Right renal pelvis (tissue), 4 donors: ENCODE measurements at places on chromosomes 7 and 10.

DNA sequence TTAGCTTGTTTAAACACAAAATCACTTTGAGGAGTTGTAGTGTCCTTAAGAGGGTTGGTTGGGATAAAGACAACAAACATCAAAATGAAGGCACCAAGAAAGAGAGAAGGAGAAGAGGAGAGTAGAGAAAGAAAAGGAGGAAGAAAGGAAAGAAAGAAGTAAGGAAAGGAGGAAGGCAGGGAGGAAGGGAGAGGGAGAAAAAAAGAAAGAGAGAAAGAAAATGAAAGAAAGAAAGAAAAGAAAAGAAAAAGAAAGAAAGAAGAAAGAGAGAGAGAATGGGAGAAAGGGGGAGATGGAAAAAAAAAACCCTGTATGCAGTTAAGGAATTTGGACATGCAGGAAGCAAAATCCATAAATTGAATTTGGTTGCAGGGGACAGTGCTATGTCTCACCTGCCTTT lies 635.4 kb upstream of the FZD8 start:
- no peak for DNase-seq

DNA sequence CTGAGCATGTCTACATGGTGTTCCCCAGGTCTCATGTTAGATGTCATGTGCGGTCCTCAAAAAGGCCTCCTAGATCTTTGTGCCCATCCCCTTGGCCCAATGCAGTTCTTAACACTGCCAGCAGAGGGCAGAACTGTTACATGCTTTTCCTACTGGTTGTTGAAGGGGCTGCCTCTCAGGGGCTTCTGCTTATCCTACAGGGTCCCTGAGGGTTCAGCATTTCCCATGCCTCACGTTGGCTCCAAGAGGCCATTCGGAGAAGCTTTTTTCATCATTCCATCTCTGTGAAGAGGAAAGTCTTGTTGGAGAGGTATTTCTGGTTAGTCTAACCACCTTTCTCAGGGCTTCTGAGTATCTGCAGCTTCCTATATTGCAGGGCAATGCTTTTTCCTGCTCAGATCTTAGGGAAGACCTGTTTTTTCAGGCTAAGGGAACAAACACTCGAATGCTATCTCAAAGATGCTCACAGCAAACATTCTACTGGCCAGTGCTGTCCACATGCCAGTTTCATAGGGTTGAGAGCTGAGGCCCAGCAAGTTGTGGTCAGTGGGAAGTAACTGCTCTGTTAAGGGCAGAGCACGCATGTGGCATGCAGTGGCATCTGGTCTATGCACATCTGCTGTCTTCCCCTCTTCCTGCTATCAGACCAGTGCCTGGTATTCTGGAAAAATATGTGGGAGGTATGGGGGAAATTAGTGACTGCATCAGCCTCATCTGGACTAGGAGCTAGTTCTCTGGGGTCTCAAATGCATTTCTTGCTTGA lies 31.5 kb downstream of the MBL2 start:
- no peak for DNase-seq

GRCh38 chr7:114973147-114973546 lies 51.3 kb downstream of the MDFIC start:
- DNase-seq = no peak

DNA sequence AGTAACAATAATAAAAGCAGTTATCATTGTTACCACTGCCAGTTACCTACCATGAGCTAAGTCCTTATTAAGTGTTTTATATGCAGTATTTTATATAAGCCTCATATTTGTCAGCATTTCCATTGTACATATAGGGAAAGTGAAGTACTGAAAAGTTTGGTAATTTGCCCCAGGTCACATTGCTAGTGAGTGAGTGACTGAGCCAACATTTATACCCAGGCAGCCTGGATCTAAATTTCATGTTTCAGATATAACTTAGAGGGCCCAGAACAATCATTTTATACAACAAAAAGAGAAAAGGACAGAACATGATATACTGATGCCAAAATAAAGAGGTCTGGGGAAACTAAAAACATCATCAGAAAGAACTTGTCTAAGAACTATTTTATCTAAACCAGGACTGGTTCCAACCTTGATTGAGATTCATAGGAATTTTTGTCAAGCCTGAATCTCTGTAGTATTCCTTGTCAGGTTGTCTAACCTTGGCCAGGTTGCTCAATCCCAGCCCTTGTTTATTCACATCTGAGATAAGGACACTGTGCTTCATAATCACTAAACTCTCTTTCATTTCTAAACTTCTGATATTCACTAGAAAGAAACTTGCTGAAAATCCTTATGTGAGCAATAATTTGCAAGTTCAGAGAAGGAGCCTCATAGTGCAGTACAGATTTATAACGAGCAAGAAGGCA lies 308.2 kb downstream of the IPMK start:
- DNase-seq = no peak

GRCh38 chr10:17154116-17154515 lies 24.5 kb upstream of the CUBN start:
- DNase-seq = no peak

- no peak for DNase-seq
Observed at GRCh38 chr7:127710635-127711034, 58.6 kb downstream of the SND1 start.

DNA sequence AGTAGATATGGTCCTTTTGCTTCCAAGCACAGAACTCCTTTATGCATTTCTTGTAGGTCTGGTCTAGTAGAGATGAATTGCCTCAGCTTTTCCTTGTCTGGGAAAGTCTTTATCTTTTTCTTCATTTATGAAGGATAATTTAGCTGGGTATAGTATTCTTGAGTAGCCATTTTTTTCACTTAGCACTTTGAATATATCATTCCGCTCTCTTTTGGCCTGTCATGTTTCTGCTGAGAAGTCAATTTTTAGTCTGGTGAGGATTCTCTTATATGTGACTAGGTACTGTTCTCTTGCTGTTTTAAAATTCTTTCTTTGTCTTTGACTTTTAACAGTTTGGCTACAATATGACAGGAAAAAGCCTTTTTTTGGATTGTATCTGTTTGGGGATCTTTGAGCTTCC lies 68.6 kb upstream of the IMMP2L start:
- DNase-seq = no peak

DNA sequence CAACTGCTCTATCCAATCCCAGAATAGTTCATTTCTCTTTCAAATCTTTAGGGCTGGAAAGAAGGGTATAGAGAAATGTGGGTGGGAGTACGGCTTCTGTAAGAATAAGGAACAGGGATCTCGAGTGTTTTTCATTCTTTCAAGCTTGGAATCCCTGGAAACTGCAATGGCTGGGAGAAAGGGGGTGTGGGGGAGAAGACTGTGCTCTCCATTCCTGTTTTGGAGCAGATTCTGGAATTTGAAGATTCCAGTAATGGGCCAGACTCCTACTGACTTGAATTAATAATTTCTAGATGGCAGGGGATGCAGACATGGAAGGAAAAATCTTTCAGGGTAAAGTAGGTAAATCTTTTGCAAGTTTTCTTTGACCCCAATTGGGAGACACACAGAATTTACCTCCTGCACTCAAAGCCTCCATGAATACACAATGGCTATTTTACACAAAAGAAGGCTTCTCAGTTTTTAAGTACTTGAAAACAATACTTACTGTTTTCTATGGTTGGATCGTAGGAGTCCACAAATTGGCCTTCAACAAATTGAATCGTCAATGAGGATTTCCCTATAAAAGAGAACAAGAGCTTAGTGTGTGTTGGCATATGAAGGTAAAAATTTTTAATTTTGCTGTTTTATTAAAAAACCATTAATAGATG lies 29.1 kb downstream of the RHEB start:
- no peak for DNase-seq

- DNase-seq = no peak
Observed at GRCh38 chr10:61779950-61780659, 117.4 kb downstream of the CABCOCO1 start.

- DNase-seq = no peak
Observed at GRCh38 chr10:62590306-62590705, 214.2 kb upstream of the ADO start.

- no peak for DNase-seq
Observed at GRCh38 chr10:71064413-71065118, 147.8 kb upstream of the UNC5B start.

GRCh38 chr7:47672271-47672791 lies 90.4 kb upstream of the TNS3 start:
- no peak for DNase-seq

DNA sequence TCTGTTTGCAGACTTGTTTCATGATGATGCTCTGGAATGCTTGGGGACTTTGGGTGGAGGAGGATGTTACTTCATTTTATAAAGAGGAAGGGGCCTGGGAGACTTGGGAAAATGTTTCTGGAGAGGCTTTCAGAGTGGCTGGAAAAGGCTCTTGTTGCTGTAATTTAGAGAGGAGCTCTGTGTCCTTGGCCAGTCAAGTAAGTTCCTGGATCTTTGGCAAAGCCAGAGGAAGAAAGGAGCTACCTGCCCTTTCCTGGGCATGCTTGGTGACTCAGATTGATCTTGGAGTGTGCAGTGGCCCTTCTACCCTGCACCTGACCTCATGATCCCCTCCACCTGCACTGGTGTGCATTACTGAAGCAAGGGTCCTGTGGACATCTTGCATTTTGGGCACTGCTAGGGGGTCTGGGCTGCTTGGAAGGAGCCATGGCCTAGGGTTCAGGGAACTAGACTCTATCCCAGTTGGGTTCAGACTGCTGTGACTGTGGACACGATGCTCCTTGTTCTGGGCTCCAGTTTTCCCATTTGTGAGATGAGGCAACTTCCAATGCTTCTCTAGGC lies 56.1 kb downstream of the ADCYAP1R1 start:
- DNase-seq = no peak

GRCh38 chr7:57427594-57427993 lies 22.4 kb upstream of the ZNF716 start:
- no peak for DNase-seq

- DNase-seq = no peak
Observed at GRCh38 chr7:27923642-27923980, 183.6 kb downstream of the TAX1BP1 start.

DNA sequence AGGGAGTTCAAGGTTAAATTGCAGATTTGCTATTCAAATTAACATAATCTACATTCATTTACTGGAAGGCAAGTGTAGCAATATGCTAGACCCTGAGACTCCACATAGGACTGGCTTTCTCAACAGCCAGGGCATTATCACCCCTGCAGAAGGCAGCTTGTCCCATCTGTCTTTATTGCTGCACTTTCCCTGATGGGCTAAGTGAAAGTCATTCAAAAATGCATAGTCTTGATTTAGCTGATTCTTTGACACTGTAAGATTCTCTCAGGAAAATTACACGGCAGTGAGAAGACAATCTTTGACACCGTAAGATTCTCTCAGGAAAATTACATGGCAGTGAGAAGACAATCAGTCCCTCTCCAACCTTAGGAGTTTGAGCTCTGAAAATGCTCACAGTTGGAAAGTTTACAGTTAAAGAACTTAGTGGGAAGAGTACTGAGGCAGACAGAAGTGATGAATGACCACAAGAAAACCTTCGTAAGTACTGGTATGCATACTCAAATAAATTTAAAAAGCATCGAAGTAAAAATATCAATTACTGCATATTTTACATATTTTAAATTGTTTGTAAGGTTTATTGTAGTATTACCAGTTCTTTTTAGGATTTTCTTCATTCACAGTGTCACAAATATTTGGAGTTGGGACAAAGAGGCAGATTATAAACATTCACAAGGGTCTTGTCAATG lies 88.9 kb downstream of the RAPGEF5 start:
- no peak for DNase-seq

DNA sequence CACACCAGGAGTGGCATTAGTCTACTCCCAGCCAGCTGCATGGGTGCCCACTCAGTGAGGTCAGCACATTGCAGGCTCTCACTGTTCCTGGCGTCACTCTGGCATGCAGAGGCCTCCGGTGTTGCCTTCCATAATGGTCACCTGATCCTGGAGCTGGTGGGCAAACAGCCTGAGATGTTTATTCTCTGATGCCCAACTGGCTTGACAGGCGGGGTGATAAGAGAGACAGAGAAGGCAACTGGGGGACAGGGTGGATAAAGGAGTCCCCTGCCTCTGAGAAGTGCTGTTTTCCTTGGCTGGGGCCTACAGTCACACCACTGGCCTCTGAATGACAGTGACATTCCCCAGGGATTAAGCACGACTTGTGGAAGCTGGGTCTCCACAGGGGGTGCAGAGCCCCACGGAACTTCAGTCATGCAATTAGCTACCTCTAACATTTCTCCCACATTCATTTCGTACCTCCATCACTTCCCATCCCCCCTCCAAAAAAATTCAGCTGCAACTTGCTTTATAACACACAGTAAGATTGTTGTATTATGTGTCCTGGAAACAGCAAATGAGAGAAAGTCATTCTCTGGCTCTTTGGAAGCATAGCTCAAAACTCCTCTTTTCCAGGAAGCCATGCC lies 7.1 kb upstream of the RBM20 start:
- DNase-seq = no peak

DNA sequence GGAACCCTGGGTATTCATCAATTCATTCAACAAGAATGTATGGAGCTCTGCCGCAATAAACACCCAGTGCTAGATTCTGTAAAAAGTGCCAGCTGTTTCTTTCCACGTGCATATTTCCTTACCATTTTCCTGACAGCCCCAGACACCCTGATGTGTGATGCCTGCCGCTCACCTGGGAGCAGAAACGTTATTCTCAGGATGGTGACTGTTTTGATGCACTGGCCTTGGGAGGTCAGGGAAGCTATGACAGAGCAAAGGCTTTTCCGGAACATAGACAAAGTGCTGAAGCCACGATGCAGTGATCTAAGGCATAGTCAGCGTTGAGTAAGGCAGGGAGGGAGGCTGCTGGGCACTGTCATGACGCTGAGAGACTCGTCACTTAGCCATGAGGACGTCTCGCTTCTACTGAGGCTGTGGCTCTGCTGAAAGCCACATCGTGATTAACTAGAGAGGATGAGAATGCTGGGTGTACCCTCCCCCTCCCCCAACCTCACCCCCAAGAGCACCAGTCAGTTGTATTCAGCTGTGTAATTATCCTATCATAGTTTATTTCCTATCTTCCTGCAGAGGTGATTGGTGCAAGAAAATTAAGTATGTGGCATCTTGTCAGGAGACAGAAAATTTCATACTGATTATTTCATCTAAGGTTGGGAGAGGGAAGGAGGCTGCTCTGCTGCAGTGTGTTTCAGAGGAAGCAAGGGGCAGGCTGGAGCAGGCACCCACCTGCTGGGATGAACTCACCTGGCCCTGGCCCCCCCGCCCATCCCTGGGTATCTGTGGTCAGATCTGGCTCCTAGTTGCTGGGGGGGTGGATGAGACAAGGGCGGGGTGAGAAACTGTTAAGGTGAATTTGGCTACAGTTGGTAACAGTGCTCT lies 48.8 kb upstream of the SMNDC1 start:
- DNase-seq = no peak

- DNase-seq = no peak
Observed at GRCh38 chr10:15370856-15371701, at the start of gene FAM171A1. FAM171A1 (minus strand) TSS chr10:15371289; CDS start chr10:15371052, 237 bp downstream.

- no peak for DNase-seq
Observed at GRCh38 chr10:126908225-126908624, 3.0 kb downstream of the DOCK1 start.

- DNase-seq = no peak
Observed at GRCh38 chr10:117294039-117294645, 53.2 kb downstream of the SLC18A2 start.

DNA sequence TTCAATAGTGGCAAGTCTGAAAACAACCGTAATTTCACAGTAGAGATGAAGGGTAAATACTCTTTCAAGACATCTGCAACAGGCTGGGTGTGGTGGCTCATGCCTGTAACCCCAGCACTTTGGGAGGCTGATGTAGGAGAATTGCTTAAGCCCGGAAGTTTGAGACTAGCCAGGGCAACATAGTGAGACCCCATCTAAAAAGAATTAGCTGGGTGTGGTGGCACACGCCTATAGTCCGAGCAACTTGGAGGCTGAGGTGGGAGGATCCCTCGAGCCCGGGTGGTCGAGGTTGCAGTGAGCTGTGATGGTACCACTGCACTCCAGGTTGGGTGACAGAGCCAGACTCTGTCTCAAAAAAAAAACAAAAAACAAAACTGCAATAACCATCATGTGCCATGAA lies 71.8 kb downstream of the PFKFB3 start:
- no peak for DNase-seq
